ENCODE measurements at places on chromosomes 4 and X. TPM values are rescaled to one million over a fixed set of nuclear protein-coding genes. Genes with fewer than 3 reads are reported as not detected.

- no peak for DNase-seq
Measured at GRCh38 chr4:56552273-56552672, 46.7 kb downstream of the ARL9 start.

The CFAP299 gene
- not detected for total RNA-seq

- DNase-seq = no peak
Measured at GRCh38 chr4:38666766-38667084, 2.7 kb downstream of the KLF3 start.

DNA sequence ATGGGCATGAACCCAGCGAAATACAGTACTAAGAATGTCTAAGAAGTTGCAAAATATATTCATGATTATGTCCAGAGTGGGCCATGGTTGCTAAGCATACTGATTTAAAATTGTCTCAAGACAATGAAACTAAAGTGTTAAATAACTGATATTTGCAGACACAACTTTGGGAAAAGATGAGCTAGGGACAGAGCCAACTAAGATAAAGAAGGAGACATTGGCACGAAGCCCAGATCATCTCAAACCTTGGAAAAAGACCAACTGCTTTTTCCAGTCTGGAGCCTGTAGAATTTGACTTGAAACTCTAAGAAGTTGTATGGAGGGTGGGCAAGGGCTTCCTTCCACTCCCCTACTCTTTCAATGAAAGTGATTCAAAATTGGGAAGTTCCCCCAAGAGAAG lies 108.5 kb upstream of the GLRA2 start:
- DNase-seq = no peak

- DNase-seq = no peak
Measured at GRCh38 chr4:85028910-85029309, 62.4 kb upstream of the WDFY3 start.

GRCh38 chr4:152041295-152041694 lies 280.5 kb upstream of the GATB start:
- DNase-seq = no peak

DNA sequence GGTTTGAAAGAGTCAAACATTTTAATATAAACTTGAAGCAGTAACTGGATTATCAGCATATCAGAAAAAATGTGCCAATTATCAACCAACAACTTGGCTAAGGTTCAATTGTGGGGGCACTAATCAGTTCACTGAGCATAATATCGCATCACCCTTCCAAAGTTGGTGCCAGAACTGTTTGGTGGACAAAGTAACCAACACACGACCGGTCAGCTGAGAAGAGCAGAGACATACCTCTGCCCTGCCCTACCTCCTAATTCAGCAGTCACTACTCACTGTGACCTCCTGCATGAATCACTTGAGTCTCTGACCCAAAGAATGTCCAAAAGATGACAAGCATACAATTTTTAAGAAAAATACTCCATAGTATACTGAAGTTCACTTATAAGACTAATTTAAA lies 53.2 kb downstream of the TSPAN5 start:
- no peak for DNase-seq

DNA sequence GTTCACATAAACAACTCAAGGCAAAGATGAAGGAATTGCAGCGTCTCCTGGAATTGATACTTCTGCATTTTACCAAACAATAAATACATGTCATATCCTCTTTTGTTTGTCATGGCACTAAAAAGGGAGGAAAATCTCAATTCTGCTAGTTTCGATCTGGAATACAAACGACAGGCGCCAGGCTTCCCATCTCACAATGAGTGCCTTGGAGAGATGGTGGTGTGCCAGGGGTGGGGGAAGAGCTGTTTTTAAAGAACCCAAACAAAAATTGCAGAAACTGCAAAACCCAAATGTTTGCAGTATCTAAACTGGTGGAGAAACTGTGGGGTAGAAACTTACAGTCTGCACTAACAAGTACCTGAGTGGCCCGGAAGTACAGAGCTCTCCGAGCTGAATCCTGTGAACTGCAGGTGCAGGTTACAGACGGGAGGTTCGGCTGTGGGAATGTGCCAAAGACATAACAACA lies 53.0 kb upstream of the KLF3 start:
- no peak for DNase-seq

DNA sequence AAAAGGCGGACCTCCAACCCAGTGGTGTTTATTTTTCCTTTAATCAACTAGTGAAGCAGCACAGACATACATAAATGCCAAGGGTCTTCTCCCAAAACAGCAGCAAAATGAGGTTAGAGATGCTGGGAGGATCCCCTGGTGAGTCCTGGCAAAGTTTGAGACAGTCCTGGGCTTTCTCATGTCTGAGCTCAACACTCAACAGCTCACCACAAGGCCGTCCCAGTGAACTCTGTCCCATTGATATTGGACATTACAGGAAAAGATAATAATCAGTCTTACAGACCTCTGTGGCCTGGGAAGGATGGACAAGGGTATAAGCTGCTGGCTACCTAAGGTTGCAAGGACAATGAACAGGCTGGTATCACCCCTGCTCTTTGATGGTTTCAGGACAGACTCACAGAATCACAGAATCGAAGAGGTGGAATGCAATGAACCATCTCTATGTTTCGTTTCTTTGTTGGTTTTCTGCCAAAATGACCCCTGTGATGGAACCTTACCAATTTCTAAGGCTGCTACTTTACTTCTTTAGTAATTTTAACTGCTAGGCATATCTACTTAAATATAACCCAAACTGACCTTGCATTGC lies 551.8 kb downstream of the RAB28 start:
- DNase-seq = no peak

Measured in tibial nerve (tissue), 4 donors.